ENCODE measurements at places on chromosomes 1 and 21. TPM values are rescaled to one million over a fixed set of nuclear protein-coding genes. Genes with fewer than 3 reads are reported as not detected.

Gene CLCA1
- under 0.01 TPM for total RNA-seq

GRCh38 chr1:81803431-81804110, 2.8 kb downstream of the ADGRL2 start:
- peak; percentile 7 for DNase-seq

Gene ZBED6
- 40.2 TPM for total RNA-seq

DNA sequence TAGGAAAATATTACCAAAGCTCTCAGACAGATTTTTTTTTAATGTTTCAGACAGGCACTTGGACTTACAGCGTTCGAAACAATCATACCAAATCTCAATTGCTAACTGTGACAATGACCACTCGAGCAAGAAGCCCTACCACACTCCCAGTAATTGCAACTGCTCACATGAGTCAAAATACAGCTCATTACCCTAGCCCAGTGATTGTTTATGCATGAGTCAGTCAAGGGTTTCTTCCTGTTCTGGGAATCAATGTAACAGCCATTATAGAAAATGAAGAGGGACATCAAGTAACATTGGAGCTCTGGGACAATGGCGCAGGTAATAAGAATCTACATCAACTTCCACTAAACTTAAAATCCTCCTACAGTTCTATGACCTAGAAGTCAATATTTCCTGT, 56.1 kb upstream of the SH3GLB1 start:
- DNase-seq, result peak; percentile 44

Gene TPTE
- 0.43 TPM for total RNA-seq

GRCh38 chr1:167166690-167167075, 54.0 kb upstream of the POU2F1 start:
- no peak for DNase-seq

Gene LRRN2
- total RNA-seq, result under 0.01 TPM

Gene DISP3
- not detected for total RNA-seq

- peak; percentile 2 for DNase-seq
Measured at GRCh38 chr1:99277066-99277465, 12.8 kb downstream of the PLPPR4 start.

DNA sequence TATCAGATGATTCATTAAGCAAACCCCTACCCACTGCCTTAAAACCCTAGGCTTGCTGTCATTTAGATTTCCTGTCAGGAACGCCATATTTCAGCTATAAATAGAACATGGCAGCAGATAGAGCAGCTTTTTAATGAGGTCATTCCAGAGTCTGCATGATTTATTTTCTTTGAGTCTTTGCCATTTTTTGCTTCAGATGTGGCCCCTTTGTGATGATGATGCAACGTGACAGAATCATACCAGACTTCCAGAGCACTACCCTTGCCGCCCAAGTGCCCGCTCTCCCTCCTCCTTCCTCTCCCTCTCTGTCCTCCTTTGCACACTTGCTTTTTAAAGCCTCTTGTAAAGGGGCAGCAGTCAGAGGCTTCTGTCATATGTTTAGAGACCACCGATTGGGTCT, 55.5 kb upstream of the TRIM67 start:
- peak; percentile 48 for DNase-seq

DNA sequence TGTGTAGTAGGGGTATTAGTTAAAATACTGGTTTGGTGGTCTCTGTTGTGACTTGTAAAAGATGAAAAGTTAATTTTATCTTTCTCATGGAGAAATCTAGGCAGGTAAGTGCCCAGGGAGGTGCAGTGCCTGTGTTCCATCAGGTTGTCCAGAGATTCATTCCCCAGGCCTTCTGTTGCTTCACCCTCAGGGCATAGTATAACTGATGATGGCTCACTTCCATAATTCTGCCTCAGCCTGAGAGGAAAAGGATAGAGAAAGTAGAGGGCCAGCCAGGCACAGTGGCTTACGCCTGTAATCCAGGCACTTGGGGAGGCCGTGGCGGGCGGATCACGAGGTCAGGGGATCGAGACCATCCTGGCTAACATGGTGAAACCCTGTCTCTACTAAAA, 153.9 kb downstream of the FMN2 start:
- peak; percentile 20 for DNase-seq

DNA sequence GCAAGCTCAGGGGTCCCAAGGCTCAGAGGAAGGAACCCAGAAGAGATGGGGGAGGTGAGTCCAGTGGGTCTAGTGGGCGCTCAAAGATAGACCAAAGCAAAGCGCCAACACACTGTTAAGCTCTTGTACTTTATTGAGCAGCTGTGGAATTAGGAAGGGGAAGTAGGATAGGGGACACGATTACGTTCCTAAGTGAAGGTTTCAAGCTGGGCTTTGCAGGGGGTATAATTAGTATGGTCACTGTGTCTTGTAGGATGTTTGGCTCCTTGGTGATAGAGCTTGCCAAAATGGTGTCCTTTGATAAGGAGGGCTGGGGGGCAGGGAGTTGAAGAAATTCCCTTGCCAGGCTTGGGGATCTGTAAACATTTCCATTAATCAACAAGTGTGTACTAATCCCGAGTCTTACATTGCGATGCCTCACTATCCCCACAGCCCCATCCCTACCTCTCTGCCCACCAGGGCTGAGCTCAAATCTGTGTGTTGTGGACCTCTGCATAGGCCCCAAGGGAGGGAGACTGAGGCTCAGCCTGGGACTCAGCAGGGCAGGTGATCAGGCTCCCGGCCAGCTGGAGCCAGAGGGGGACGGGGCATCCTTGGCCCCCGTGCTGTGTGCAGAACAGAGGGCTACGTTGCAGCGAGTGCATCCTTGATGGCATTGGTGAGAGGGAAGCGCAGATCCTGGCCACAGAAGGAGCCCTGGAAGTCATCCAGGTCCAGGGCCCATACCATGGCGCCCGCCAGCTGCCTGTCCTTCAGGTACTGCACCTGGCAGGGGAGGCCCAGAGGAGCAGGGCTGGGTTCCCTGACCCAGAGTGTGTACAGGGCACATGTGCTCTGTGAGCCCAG, 3.4 kb upstream of the MYBPH start:
- DNase-seq, result no peak

DNA sequence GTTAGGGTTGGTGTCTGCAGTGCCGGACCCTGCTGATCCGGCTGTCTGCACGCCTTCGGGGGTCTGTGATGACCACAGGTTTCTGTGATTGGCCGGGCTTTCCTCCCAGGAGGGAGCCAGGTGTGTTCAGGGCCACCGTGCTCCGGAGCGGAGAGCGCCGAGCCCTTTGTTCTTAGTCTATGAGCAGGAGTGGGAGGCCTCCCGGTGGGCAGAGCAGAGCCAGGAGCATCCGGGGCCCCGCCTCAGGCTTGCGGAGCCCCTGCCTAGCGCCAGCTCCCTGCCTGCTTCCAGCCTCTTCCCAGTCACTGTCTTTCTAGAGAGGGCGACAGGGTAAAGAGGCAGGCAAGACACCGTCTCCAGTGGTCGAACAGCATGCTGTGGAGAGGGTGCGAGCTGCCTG, 31.8 kb downstream of the KCNAB2 start:
- no peak for DNase-seq

All from fibroblast of villous mesenchyme (primary cell).